ENCODE measurements at places on chromosomes 7 and 10.
A peak's percentile ranks its signal among the peaks of the same experiment; 100 is the strongest.

GRCh38 chr7:149704507-149704906 is 68.9 kb downstream of the ZNF467 start:
- no peak for DNase-seq

GRCh38 chr7:49763791-49764190 is 9.6 kb upstream of the VWC2 start:
- no peak for DNase-seq

DNA sequence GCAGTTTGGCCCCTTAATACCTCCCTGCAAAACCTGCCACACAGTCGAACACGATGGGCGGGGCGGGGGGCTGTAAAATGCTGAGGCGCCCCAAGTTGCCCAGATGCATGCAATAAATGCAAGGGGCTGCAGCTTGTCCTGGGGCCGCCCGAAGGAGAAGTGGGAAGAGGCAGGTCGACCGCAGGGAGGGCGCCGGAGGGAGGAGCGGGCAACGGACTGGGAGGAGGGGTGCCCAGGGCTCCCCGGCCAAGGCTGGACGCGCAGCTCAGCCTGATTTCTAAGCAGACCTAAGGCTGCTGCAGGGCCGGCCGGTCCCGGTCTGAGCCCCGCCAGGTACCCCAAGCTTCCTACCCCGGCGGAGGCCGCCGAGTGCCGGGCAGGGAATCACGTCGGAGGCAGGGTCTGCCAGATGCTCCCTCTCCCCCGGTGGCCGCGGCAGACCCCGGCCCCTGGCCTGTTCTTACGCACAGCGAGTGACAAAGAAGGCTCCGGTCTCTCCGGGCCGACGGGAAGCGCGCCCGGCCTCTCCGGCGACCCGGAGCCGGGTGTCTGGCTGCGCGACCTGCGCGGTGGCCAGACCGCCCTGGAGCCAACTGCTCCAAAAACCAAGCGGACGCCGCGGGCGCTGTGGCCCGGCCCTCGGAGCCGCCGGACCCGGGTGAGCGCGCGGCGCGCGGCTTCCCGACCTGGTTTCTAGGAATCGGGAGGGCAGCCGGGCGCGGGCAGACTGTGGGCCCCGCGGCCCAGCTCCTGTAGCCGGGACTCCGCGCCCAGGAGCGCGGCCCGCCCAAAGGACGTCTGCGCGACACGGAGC is 744 bp upstream of the EBF3 start:
- DNase-seq, result no peak

- peak; percentile 39 for DNase-seq
Observed at GRCh38 chr7:74092964-74093471, 9.4 kb downstream of the LIMK1 start.

GRCh38 chr10:91617072-91617609 is 15.7 kb downstream of the PPP1R3C start:
- DNase-seq, result peak; percentile 64

All from astrocyte of the hippocampus (primary cell).